ENCODE measurements at places on chromosomes 16 and 17.

- DNase-seq = no peak
Observed at GRCh38 chr16:17278988-17279387, 191.8 kb downstream of the XYLT1 start.

DNA sequence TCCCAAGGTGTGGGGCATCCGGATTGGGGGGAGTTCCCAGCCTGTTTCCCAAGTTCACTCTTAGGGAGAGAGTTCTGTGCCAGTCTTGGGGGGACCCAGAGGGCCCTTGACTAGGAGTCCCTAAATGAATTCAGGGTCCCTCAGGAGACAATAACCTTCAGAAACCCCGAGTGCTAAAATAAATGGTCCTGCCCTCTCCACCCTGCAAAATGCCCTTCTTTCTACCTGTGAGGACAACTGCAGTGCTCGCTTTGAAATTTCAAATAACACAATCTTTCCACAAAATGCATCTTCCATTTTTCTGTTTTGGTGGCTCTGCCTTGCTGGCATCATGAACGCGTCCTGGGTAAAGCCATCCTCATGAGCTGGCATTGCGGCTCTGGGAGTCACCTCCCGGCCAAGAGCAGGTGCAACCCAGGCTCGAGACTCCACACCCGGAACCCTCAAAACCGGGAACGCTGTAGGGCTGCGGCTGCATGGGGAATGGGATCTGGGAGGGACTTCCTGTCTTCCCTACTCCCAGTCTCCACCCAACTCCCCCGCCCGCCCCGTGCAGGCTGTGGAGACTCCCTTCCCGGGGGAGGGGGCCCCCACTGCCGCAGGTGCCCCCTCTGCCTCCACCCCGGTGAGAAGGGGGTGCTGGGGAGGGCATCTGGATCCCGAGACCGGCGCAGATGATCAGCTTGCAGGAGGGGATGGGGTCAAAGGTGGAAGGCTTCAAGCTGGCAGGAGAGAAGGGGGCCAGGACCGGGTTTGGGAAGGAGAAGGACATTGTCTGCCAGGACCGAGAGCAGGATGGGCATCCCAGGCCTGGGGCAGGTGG, at the start of gene ZNF205:
TSS of gene ZNF205 (plus strand) at position 529 of the 823 bp plus-strand sequence. CDS start 845 bp downstream, outside the sequence.
- DNase-seq = no peak

- DNase-seq = no peak
Observed at GRCh38 chr17:60169921-60170817, 20.4 kb downstream of the CA4 start.

GRCh38 chr17:58516644-58517377, 2.4 kb upstream of the MTMR4 start:
- no peak for DNase-seq

GRCh38 chr17:79809530-79810129, 12.8 kb upstream of the CBX8 start:
- no peak for DNase-seq

DNA sequence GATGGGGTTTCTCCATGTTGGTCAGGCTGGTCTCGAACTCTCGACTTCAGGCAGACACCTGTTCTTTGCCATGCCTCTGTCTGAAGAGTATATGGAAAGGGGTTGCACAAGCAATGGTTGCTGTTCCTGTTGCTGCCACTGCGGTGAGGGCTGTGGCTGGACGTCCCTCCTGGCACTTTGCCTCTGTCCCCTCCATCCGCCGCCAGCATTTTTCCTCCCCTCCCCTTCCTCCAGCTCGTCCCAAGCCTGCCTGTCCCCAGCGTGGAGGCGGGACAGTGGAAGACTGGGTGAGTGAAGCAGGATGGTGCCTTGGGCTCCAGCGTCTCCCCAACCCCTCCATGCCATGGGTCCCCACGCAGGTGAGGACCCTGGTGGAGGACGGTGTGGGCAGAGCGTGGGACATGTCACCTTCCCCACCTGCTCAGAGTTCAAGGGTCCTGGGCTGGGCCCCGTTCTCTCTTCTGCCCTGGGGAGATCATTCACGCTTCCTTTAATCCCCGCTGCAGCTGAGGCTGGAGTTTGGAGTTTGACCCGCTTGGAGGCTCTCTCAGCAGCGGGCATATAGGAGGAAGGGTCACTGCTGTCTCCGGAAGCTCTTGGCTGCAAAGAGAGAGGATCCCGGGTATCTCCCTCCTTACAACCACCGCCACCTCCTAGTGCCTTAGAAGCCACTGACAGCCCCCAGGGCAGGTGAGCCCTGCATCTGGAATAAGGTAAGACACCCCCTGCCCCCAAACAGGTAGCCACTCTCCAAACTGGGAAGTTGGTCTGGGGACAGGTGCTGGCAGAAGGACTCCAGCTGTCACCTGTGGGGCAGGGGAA, at the start of gene SLC5A11:
TSS of gene SLC5A11 (plus strand) at position 238 of the 822 bp plus-strand sequence. CDS start 12,681 bp downstream, outside the sequence.
- no peak for DNase-seq

GRCh38 chr17:1995907-1996799, 29.0 kb downstream of the RTN4RL1 start:
- no peak for DNase-seq

- no peak for DNase-seq
Observed at GRCh38 chr16:9395958-9396359, 304.5 kb downstream of the HAPSTR1 start.

- no peak for DNase-seq
Observed at GRCh38 chr17:82805823-82806222, 34.0 kb downstream of the ZNF750 start.

GRCh38 chr16:27485126-27485525, 64.6 kb downstream of the GTF3C1 start:
- no peak for DNase-seq

DNA sequence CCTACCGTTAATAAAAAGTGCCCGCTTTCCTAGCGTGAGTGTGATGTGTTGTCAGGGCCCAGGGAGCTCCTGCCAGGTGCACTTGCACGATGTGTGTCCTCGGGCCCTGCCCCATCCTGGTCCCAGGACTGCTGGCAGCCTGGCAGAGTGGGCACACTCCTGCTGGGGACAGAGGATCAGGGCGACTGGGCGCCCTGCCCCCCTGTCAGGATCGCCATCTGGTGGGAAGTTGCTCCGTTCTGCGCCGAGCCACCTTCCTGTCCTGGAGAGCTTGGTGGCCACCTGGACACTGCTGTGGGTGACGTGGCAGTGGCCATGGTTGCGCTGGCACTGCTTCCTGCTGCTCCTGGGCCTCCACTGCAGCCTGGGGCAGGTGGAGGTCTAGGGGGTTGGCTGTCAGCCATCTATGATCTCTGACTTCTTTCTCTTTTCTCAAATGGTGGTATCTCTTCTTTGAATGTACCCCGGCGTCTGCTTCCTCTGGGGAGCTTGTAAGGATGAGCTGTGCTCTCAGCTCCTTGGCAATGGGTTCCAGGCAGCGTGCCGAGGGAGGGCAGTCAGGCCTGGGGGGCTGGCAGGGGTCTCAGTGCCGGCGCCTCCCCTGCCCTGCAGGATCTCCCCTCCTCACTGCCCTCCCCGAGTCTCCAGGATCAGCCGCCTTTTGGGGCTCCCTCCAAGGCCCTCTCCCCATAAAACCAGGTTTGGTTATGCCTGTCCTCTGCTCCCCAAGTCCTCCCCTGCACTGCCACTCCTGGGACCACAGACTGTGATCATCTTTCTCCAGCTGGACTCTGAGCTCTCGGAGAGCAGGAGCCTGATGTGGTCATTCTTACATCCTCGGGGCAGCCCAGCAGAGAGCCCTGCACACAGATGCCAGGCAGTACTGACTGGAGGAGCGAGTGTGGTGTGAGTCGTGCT, 76.9 kb downstream of the AMFR start:
- DNase-seq = no peak

DNA sequence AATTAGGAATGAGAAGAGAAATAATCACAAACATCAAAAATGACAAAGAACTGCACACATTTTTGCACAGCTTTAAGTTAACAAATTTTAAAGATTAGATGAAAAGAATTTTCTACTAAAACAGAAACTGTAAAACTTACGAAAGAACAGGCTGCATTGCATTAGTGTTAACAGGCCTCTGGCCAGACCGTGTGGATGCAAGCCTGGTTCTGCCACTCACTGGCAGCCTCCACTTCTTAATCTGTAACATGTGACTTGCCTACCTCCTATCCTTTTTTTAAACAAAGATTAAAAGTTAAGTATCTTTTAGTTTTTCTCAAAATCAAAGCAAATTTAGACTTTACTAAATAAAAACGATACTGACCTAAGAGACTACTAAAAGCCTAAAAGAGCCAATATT, 37.5 kb downstream of the CREBBP start:
- no peak for DNase-seq

GRCh38 chr16:89034573-89034961, 57.6 kb upstream of the CBFA2T3 start:
- no peak for DNase-seq

DNA sequence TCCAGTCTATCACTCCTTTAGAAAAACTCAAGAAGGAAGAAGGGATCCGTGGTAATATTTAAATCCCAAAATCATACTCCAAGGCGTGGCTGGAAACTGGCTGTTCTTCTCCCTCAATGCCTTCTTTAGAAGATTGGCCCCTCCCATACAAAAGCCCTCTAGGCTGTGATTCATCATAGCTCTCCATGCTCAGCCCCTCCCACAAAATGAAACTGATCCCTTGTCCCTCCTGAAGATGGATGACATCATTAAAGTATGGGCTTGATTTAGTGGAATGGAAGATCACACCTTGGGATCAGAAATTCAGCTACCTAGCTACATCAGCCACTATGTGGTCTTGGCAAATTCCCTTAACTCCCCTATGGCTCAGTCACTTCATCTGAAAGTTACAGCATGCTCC, 4.1 kb downstream of the GRIN2A start:
- DNase-seq = no peak

DNA sequence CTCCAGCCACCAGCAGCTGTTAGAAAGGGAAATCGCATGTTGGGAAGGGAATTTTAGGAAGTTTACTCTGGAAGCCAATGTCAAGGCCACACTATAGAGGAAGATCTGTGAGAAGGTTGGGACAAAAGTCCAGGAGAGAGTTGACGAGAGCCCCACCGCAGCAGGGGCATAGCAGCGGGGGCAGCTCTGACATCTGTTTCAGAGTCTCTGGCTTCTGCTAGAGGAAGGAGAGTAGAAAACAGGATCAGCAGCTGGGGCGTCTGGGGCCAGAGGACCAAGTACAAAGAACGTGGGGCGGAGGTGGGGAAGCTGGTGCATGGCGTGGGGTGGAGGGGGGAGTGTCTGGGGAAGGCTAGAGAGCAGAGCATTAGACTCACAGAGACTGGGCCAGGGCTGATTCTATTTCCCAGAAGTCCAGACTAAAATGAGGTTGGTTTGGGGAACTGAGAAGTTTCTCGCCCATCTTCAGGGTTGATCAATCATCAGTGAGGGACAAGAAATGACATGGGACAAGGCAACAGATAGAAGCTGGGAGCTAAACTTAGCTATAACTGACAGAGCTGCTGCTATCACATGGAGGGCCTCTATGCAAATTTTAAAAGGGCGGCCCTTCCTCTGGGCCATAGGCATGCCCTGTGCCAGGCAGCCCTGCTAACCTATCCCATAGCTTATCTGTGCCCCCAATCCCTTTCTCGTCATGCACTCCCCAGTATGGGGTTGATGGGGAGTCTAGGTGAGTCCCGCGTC, 1.2 kb downstream of the RABEP2 start:
- peak; percentile 84 for DNase-seq

DNA sequence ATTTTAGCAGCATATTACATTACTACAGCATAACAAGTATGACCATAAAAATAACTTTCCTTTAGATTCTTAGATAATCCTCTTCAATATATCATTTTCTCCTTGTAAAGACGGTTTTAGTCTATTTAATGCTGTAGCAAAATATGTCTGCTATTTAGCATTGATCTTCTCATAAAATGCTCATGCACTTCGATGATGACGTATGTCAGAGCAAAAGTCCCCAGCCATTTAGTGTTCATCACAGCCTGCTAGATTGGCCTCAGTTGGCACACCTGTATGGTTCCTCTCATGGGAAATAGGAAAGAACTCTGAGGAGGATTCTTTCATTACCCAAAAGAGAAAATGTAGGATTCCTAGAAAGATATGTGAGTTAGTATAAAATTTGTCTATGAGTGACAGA, 232.2 kb downstream of the MAP2K6 start:
- DNase-seq = no peak

DNA sequence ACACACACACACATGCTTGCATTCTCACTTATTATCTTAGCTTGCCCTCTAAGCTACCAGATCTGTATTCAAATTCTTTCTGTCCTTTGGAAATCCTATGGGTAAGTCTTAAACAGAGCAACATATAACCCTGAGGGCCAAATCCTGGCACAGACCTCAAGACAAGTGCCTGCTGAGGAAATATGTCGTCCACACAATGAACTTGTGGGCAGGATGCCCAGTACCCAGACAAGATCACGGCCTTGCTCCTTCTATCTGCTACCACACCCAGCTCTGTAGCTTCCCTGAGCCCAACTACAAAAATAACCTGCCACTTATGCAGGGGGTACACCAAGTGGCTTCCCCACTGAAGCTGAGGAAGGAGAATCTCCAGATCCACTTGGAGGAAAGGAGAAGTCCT, 37.3 kb upstream of the FA2H start:
- no peak for DNase-seq

DNA sequence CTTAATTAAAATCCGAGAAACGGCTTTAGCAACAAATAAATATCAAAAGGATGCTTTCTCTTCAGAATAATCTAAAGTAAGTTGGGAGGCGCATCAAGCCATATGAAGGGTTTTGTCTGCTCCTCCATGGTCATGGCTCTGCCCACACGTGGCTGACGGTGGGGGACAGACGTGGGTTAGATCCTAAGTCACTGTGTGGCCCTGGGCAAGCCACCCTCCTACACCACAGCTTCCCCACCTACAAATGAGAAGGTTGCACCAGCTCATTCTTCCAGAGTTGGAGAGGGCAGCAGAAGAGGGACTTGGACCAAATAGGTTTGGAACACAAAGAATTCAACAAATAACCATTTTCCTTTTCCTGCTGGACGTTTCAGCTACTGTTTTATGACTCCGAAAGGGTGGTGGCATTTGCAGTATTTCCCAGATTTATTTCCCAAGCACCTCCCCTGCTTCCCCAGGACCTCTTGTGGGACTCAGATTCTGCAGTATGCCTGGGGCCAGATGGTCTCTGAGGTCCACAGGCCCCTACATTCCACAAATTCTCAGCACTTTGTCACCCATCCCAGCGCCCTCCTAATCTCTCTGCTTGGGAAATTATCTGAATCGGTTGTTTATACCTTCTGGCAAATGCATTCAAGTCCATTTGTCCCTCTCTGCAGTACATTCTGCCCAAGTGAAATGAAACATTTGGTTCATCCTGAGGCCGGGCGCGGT, 17.8 kb downstream of the LRRC75A start:
- DNase-seq = no peak

- no peak for DNase-seq
Observed at GRCh38 chr17:40453881-40454612, 10.8 kb downstream of the IGFBP4 start.

GRCh38 chr17:50866950-50867362, 802 bp upstream of the TOB1 start:
- peak; percentile 84 for DNase-seq

DNA sequence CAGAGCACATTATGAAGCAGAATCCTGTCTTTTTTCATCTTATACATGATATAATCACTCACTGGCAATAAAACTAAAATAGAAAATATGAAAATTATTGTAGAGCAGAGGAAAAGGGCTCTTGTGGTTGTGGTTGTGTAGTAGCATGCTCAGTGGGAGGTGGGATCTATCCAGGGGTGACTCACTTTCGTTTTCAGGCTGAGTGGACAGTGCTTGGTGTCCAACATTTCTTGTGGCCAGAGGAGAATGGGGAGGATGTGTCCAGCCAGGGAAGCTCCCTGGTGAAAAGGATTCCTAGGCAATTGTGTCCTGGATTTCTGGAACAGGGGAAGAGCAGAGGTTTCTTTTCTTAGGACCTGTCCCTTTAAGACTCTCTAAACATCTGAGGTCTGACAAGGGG, 31.9 kb upstream of the CPHXL start:
- DNase-seq = no peak

Data from GM06990 (cell line).